ENCODE measurements at places on chromosomes 7 and 10.
A peak's percentile ranks its signal among the peaks of the same experiment; 100 is the strongest.

- peak; percentile 78 for DNase-seq
Observed at GRCh38 chr10:89426230-89426868, 12.0 kb downstream of the IFIT5 start.

DNA sequence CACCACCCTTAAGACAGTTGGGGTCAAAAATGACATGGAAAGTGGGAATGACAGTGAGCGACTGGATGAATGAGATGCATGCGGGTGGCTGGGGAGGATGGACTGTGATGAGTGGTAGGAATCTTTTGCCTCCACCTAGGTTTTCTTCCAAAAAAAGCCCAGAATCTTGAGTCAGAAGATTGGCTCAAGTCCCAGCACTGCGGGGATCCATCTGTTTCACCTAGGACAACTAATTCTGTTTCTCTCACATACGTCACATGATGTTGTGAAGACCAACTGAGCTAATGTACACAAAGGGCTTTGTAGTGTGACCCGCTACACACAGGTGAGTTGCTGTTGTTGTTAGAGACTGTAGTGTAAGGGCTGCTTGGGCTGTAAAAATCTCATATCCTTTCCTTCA is 58.5 kb upstream of the SLC35B4 start:
- no peak for DNase-seq

GRCh38 chr10:13894412-13895093 is 307.8 kb downstream of the PRPF18 start:
- DNase-seq = no peak

- peak; percentile 94 for DNase-seq
Observed at GRCh38 chr10:10911471-10911921, 106.2 kb upstream of the CELF2 start.
